SK-N-DZ (cell line): ENCODE measurements at places on chromosomes 11 and 22.

- DNase-seq = no peak
These were observed 7.0 kb downstream of the SERPING1 start for GRCh38 chr11:57604296-57605027.

GRCh38 chr11:111777094-111778046, 11.2 kb upstream of the PPP2R1B start:
- peak; percentile 64 for DNase-seq

DNA sequence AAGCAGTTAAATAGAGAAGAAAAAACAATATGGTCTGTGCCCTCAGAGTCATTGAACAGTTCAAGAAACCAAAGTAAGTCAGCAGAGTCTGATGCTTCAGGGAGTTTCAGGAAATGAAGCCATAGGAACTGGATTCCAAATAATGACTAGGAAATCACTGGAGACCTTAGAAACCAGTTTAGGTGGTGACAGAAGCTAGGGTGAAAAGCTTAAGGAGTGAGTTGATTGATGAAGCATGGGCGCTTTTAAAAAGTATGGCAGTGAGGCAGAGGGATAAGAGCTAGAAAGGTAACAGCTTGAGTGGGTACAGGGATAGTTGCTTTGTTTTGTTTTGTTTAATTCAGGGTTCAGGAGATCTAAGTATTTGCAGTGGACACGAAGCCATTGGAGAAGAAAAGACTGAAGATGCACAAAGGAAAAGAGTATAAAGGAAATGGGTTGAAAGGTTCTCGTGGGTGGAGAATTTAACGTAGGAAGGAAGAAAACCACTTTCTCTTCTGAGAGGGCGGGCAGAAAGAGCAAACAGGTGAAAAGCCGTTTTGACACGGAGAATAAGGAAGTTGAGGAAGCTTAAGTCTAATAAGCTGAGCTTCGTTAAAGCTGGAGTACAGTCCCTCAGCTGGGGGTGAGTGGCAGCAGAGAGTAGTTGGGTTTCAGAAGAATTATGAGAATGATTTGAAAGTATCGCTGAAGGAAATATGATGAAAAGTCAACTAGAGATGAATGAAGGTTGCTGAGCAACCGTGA, 14.8 kb downstream of the SGSM3 start:
- no peak for DNase-seq

DNA sequence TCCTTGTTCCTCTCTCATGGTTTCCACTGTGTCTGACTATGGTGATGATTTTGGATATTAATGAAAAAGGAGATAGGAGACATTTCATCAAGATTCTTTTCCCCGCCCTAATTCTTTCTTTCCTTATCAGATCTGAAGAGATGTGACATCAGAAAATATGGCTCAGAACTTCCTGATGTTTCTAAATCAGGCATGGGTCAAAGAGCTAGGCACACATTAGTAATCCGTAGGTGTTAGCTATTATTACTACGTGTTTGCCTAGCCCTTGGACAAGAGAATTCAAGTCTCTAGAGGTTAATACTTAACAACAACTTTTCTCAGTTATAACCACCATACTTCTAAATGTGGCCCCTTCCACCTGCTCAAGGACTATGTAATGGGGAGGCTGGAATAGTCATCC, 5.8 kb downstream of the JOSD1 start:
- DNase-seq = no peak

- no peak for DNase-seq
These were observed 18.0 kb upstream of the TMEM218 start for GRCh38 chr11:125129316-125129993.

DNA sequence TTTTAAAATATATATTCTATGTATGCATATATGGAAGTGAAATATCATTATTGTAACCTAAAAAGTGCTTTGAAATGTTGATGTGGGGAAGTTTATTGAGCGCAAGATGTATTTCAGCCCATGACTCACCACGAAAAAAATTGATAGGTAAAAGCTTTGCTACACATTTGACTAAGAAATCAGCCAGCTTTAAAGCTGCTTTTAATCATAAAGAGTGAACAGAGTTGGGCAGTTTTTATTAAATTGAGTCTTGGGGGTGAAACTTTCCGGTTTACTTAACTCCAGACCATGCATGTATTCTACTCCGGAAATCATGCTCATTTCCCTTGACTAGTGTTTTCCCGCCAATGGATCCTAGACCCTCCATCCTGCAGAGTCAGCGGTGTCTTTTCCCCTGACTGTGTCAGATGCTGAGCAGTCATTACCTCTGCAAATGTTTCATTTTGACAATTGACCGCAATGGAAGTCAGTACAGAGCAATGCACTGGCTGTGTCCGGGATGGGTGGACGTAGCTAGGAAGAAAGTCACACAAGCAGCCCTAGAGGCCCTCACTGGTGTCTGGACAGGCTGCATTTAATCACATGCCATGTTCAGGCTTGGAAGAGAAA, 47.2 kb upstream of the MPEG1 start:
- no peak for DNase-seq
